ENCODE measurements at places on chromosomes 11 and 22.
A peak's percentile ranks its signal among the peaks of the same experiment; 100 is the strongest.

DNA sequence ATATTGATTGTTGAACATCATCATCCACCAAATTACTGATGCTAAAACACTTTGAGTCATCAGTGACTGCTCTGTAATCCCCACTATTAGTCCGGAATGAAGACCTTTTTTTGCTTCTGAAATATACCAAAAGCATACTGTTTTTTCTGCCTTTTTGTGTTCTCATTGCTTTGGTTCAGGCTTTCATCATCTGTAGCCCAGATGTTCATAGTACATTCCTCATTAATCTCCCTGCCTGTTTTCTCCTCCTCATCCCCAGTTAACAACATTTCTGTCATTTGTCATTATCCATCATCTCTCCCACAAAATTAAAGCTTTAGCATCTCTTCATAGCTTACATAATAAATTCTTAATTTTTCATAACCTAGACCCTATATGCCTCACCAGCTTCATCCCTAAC is 9.2 kb downstream of the CEP57 start:
- no peak for DNase-seq

DNA sequence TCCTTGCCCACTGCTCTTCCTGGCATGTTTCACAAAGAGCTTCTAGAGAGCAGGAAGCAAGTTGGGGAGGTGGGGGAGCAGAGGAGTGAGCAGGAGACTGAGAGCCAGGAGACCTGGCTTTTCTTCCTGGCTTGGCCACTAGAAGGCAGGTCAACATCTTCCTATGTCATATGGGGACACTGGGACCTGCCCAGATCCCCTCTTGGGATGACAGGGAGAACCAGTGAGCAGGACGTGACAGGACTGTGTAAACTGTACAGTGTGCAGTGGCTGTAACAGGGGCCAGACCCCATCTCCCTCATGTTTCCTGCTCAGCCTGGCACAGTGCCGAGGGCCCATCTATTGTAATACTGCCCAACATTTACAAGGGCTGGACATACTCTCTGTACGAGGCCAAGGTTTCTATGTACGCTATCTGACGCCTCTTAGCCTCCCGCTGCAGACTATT is 29.4 kb downstream of the GDPD5 start:
- no peak for DNase-seq

DNA sequence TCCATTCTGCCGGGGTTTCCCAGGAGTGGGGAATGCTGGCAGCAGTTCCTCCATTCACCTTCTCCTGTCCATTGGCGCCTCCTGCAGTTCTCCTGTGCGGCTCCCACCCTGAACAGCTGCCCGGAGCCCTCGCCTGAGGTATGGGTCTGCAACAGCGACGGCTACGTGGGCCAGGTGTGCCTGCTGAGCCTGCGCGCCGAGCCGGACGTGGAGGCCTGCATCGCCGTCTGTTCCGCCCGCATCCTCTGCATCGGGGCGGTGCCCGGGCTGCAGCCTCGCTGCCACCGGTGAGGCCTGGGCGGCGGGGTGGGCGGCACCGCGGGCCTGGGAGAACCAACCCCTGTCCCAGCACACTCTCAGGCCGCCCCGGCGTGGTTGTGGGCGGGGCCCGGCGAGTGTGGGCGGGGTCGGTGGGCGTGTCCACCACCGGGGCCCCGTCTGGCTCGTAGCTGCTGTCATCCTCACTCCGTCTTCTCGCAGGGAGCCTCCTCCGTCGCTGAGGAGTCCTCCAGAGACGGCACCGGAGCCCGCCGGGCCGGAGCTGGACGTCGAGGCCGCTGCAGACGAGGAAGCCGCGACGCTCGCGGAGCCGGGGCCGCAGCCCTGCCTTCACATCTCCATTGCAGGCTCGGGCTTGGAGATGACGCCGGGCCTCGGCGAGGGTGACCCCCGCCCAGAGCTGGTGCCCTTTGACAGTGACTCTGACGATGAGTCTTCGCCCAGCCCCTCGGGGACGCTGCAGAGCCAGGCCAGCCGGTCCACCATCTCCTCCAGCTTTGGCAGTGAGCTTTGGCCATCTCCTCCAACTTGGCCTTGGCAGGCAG is 14.0 kb upstream of the RELT start:
- no peak for DNase-seq

- DNase-seq: peak; percentile 33
Measured at GRCh38 chr11:111526501-111526900, 11.9 kb downstream of the HOATZ start.

GRCh38 chr22:29205252-29205593 is 473 bp upstream of the EMID1 start:
- DNase-seq: no peak

GRCh38 chr11:115159207-115159606 is 345.0 kb downstream of the CADM1 start:
- no peak for DNase-seq

DNA sequence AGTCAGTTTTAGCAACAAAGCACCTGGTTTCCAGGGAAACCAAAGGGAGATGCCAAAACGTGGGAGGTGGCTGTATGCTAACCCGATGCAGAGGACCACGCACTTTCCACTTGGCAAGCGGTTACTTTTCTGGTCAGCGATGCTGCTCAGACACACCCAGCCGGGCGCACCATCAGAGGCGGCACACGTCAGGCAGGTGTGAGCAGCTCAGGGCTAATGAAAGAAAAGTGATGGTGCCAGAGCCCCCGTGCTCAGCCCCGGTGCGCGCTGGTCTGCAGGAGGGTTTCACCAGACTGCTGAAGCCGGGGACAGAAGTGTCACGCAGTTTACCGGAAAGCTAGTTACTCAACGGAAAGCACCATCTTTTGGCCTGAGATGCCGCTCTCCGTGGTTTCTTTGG is 5.7 kb downstream of the LTO1 start:
- no peak for DNase-seq

- no peak for DNase-seq
Measured at GRCh38 chr11:119892311-119892808, 163.4 kb upstream of the NECTIN1 start.

DNA sequence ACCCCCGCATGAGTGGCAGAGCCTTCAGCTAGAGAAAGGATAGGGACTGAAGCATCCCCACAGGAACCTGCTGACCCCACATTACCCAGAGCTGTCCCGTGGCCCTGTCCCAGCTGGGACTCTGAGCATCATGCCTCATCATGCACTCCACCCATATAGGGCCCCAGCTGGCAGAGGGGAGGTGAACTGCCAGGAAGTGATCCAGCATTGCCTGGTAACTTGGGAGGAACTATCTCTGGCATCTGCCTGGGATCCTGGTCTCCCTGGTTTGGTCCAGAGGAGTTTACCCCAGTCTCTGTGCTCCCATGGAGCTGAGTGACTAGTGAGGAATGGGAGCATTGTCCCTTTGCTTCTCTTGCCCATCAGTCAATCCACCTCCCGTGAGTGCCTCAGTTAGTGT is 228.8 kb downstream of the GRIK4 start:
- no peak for DNase-seq

DNA sequence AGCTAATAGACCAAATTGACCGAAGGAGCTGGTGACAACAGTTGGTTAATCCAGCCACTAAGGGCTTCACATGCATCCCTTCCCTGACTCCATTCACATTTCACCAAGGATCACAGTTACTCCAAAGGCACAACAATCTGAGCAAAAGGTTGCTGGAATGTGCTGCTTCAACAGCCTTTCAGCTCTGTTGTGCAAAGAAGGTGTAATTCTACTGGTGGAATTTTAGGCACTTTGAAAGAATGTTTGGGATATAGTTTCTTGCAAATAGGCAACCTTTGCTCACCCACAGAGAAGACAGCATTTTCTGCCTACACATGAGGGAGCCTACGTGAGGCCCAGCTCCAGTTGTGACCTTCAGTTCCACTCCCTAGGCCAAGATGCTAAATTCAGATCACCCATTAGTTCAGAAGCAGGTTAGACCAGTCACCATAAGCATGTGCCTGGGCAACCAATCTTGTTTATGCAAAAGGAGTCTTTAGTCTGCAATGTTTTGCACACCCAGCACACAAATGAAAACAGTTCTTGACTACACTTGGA is 21.6 kb upstream of the FCHSD2 start:
- no peak for DNase-seq

DNA sequence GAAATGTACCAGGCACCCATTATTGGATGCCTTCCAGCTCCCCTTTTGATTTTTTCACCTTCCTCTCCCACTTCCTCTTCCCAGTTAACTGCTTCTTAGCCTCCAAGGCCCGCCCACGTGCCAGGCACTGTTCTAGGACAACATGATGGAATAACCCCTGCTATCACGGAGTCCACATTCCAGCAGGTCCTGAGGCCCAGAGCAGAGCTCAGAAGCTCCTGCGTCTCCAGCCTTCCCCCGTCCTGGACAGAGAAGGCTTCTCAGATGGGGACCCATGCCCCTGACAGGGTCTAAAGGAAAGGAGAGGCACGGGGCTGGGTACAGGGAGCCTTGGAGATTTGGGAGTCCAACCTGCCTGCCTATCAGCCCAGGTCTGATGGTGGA is 29.1 kb downstream of the TRIM29 start:
- no peak for DNase-seq

DNA sequence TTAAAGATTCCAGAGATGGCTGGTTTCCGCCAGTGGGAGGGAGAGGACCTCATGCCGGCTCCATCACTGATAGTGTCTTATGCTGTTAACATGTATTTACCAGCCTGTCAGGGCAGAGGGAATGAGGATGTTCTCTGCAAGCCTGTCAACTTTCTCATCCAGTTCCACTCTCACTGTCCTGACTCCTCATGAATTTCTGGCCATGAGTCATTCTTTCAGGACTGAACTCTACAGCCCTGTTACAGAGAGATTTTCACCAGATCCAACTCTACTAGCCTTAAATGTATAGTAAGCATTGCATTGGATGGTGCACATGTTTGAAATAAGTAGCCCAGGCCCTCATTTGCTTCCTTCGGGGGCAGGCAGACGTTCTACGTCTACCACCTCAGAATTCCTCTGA is 387.7 kb downstream of the TMEM135 start:
- no peak for DNase-seq

GRCh38 chr22:19832476-19833108 is 22.1 kb downstream of the GNB1L start:
- no peak for DNase-seq

- peak; percentile 8 for DNase-seq
Measured at GRCh38 chr11:27545946-27546345, 39.4 kb upstream of the LIN7C start.

- no peak for DNase-seq
Measured at GRCh38 chr11:16385099-16385498, 28.8 kb upstream of the SOX6 start.

- DNase-seq: peak; percentile 10
Measured at GRCh38 chr11:125410091-125410490, 86.0 kb downstream of the FEZ1 start.

DNA sequence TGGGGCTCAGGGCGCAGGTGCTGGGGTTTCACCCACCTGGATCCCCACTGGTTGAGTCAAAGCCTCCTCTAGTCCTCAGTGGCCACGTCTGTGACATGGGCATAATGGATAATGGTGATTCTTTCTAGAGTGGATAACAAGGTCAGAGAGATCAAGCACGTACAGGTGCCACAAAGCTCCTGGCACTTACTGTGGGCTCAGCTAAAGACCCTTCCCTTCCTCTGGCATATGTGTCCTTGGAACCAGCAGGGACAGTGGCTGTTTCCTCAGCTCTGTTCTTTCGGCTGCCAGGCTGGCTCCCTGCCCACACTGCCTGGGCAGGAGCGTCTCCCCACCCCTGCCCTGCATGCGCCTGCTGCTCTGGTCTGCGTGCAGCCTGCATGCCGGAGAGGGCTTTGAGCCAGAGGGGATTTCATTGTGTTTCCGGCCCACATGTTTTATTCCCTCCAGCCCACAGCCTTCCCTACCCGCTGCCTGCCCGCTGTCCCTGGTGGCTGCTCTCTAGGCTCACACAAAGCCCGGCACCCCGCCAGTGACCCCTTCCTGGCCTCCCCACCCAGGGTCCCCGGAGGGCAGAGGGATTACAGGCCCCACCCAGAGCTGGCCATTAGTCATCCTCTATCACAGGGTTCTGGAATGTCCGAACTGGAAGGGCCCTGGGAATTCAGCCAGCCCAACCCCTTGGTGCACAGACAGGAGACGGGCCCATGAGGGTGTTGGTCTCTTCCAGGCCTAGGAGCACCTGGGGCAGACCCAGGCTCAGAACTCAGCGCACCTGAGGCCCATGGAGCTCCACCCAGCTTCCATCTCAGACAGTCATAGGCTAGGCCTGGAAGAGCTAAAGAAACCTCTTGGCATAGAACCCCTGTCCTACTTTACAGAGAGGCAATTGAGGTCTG is 55.3 kb upstream of the GCAT start:
- peak; percentile 99 for DNase-seq

GRCh38 chr11:57440744-57441414 is 14.0 kb upstream of the SLC43A3 start:
- DNase-seq: no peak

- no peak for DNase-seq
Measured at GRCh38 chr11:45983471-45983845, 61.0 kb downstream of the LARGE2 start.

DNA sequence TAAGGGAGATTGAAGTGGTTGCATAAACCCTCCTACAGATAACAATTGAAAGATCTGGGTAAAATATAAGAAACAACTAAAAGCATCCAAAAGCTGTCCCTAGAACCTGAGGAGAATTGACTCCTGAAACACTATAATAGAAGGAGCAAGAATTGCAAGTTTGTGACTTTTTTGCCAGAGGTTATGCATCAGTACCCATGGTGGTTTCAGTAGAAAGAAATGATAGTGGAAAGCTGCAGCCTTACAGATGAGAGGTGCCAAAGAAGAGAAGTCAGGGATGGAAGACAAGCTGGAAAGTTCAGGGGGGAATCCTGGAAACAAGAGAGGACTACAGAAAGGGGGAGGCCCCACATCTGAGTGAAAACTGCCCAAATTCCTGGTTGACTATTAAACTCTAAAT is 80.7 kb downstream of the PACS1 start:
- DNase-seq: no peak

- DNase-seq: peak; percentile 66
Measured at GRCh38 chr11:78000193-78000592, 5.7 kb upstream of the INTS4 start.

DNA sequence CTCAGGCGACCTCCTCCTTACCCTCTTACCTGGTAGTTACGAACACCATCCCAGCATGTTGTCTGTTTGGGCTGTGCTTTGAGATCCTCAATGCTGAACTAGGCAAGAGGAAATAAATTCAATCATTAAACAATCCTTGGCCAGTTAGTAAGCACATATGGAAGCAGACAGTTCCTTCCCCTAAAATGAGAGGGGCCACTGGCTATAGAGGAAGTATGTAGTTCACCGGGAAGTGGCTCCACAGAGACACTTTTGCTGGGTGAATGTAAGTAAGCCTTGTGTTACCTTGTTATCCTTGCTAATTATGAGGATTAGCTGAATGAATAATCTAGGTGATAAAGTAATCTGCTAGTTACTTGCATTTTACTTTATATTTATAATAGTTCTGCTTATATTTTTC is 2.9 kb downstream of the THYN1 start:
- no peak for DNase-seq

DNA sequence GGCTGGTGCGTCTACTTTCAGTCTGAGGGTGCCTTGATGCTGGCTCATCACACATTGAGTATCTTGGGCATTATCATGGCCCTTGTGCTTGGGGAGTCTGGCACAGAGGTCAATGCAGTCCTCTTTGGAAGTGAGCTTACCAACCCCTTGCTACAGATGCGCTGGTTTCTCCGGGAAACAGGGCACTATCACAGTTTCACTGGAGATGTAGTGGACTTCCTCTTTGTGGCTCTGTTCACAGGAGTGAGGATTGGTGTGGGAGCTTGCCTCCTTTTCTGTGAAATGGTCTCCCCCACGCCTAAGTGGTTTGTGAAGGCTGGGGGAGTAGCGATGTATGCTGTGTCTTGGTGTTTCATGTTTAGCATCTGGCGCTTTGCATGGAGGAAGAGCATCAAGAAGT is 4.9 kb downstream of the TLCD5 start:
- no peak for DNase-seq
